ENCODE measurements at places on chromosomes 1 and 21. TPM values are rescaled to one million over a fixed set of nuclear protein-coding genes. Genes with fewer than 3 reads are reported as not detected.

The HSF2BP gene
- total RNA-seq, result 1.2 TPM

The F5 gene
- total RNA-seq, result 0.26 TPM

The CRB1 gene
- total RNA-seq, result 0.26 TPM

The PRR9 gene
- total RNA-seq, result not detected

The GJB5 gene
- not detected for total RNA-seq

The SH2D5 gene
- total RNA-seq, result 2.3 TPM

The SELL gene
- total RNA-seq, result under 0.01 TPM

The ZNF695 gene
- total RNA-seq, result 2.6 TPM

The BSND gene
- total RNA-seq, result not detected

The KRTAP13-2 gene
- not detected for total RNA-seq

The CRNN gene
- total RNA-seq, result not detected

The KRTAP19-3 gene
- total RNA-seq, result not detected

The CTSS gene
- total RNA-seq, result 2.6 TPM

The RHOU gene
- 20.8 TPM for total RNA-seq

The AMY2A gene
- total RNA-seq, result not detected

The MCOLN3 gene
- total RNA-seq, result 2.5 TPM

The DYNLT5 gene
- total RNA-seq, result under 0.01 TPM

The PLCH2 gene
- 0.17 TPM for total RNA-seq

The C1orf53 gene
- total RNA-seq, result 3.0 TPM

The TEKT2 gene
- 0.50 TPM for total RNA-seq

The RCSD1 gene
- under 0.01 TPM for total RNA-seq

The SOAT1 gene
- total RNA-seq, result 31.1 TPM

The B3GALT2 gene
- total RNA-seq, result 1.3 TPM

The ZNF648 gene
- total RNA-seq, result not detected

The A3GALT2 gene
- total RNA-seq, result not detected

The ABCG1 gene
- total RNA-seq, result 0.77 TPM

The NBPF20 gene
- 2.8 TPM for total RNA-seq

All from fibroblast of lung (primary cell).